ENCODE measurements at places on chromosomes 2 and 18.

DNA sequence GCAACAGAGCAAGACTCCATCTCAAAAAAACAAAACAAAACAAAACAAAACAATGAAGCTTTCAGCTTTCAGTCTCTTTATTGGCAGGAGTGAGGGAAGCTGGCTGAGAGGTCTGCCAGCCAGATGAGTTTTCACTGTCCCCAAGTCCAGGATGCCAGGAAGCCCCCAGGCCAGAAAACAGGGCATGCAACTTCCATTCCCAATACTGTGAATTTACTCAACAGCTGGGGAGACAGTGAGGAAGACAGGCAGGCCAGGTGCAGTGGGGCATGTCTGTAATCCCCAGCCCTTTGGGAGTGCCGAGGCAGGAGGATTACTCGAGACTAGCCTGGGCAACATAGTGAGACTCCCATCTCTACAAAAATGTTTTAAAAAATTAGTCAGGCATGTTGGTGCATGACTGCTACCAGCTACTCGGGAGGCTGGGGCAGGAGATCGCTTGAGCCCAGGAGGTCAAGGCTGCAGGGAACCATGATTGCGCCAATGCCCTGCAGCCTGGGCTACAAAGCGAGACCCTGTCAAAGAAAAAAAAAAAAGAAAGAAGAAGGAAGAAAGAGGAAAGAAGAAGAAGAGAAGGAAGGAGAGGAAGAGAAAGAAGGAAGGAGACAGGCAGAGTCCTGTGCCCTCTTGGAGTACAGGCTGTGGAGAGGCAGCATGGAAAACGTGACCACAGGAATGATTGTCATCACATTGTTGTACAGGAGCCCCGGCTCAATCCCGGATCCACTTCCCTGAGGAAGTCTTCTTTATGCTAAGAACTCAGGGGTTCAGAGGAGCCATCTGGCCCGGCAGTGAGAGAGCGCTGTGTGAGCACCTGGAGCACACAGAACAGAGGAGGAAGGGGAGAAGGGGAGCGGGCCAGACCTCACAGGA lies 29.2 kb upstream of the POMC start:
- DNase-seq: no peak

- no peak for DNase-seq
These were observed 12.1 kb upstream of the KDSR start for GRCh38 chr18:63378919-63379638.

- no peak for DNase-seq
These were observed 139.0 kb downstream of the GULP1 start for GRCh38 chr2:188430705-188431104.

GRCh38 chr2:198525211-198525969 lies 721.0 kb downstream of the PLCL1 start:
- DNase-seq: no peak

DNA sequence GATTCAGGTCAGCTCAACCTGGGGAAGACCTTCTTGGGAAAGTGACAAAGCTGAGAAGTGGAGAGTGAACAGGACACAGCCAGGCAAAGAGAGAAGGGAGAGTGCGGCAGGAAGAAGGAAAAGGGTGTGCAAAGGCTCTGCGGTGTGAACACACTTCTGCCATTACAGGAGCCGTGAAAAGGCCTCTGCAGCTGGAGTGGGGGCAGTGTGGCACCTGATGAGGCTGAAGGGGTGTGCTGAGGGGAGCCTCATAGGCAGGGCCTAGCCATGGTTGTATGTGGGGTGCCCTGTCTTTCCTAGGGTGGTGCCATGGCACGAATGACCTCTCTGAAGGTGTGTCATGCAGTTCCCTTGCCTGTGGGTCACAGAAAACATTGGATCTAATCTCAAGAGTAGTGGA lies 347.6 kb downstream of the CYRIA start:
- DNase-seq: no peak

DNA sequence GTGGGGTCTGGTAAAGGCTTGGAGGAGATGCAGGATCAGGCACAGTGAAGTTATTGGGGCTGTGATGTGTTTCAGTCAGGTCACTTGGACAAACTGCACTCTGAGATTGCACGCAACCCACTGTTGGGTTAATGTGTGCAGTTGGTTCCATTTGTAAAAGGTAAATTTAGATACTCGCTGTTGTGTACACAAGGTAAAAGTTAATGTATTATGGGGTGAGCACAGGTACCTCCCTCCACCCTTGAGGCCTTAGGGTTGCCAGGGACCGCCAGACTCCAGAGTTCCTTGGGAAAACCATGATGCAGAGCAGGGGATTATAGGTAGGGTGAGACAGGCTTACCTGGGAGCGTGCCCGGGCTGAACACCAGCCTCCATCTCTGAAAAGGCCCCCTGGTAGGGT lies 20.1 kb downstream of the IMPA2 start:
- no peak for DNase-seq

GRCh38 chr2:224284134-224284946 lies 117.6 kb downstream of the FAM124B start:
- no peak for DNase-seq

DNA sequence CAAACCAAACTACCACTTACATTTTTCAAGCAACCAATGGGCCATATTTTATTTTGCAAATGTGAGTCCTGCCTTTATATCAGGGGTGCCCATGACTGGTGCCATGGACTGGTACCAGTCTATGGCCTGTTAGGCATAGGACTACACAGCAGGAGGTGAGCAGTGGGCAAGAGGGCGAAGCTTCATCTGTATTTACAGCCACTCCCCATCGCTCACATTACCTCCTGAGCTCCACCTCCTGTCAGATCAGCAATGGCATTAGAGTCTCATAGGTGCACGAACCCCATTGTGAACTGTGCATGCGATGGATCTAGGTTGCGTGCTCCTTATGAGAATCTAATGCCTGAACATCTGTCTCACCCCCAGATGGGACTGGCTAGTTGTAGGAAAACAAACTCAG lies 53.6 kb downstream of the CCDC68 start:
- DNase-seq: no peak

All from nucleus accumbens (tissue), 56 donors.